ENCODE measurements at places on chromosomes 4 and X.

GRCh38 chr4:124000233-124000632 is 603.6 kb downstream of the SPRY1 start:
- no peak for DNase-seq

- DNase-seq, result no peak
These were observed 58.7 kb downstream of the CYTL1 start for GRCh38 chr4:4960574-4960973.

GRCh38 chrX:155767051-155767875 is 113.9 kb upstream of the VAMP7 start:
- DNase-seq, result peak; percentile 52

GRCh38 chr4:115219315-115219860 is 106.0 kb upstream of the NDST4 start:
- no peak for DNase-seq

DNA sequence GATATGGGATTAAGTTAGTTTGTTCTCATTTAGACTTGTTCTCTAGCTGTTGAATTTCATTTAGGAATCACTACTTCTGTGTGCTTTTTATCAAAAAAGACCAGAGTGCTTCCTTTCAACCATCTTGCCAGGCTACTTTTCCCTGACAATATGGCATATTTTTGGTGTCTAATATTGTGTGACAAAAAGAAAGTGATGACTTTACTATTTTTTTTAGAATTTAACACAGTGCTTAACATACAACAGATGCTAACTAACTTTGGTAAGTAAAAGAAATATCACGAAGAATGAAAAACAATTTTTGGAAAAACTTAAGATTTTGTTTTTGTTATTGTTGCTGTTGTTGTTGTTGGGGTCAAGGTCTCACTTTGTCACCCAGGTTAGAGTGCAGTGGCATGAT is 462.2 kb upstream of the PABPC4L start:
- DNase-seq, result no peak

DNA sequence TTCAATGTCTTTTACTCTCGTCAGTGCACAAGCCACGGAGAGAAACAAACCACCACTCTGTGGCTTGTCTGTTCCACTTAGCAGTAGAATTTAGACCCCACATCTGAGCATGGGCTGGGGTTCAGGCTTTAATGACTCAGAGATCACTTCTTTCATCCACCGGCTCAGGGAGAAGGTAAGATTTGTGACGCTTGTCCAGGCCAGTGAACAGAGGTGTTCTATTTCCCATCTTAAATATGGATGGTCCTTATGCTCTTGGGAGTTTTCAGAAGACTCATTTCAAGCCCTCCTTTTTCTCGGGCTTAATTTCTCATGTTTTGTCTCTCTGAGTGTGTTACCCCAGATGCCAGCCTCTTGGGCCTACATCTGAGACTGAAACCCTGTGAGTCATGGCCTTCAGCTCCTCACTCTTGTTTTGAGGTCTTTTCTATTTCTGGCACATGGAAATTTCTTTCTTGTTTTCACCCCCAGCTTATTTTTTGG is 127.4 kb upstream of the SFRP2 start:
- DNase-seq, result no peak

GRCh38 chrX:72208126-72208800 is 26.7 kb downstream of the PIN4 start:
- DNase-seq, result no peak

GRCh38 chrX:2423899-2424298 is 76.9 kb downstream of the DHRSX start:
- DNase-seq, result no peak

- peak; percentile 91 for DNase-seq
These were observed 173.0 kb upstream of the CASK start for GRCh38 chrX:42096265-42096920.

DNA sequence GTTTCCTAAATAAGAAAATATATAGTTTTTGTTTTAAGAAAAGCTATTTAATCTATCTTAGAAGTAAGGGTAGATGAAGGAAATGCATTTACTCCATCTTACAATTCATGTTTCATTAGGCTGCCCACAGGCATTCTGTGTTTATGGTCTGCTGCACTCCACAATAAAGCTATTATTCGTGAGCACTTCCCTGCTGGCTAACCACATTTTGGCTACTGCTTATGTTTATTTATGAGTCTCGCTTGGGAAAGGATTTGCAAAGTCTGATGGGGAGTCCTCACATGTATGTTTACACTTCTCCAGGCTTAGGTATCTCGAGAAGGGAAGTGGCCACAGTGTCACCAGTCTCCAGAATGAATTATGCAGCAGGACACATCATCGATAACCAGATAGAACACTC is 260.8 kb upstream of the VCX start:
- DNase-seq, result no peak

DNA sequence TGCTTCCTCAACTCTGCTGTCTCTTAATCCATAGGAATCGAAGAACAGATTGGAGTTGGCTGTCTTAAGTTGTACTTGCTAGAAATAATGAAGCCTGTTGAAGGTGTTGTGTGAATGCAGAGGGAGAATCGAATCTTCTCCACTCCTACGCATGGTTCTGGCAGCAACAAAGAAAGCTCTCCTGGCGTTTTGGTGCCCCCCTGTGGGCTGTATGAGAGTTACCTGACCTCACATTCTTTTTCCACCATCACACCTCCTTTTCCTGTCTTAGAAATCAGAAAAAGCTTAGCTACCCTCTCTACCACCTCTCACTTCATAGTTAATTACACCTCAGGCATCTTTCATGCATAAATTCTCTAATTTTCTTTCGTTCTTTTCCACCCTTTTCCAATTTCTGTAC is 16.3 kb downstream of the KLF8 start:
- peak; percentile 3 for DNase-seq

GRCh38 chrX:134813697-134814096 is 155.4 kb upstream of the PLAC1 start:
- no peak for DNase-seq

DNA sequence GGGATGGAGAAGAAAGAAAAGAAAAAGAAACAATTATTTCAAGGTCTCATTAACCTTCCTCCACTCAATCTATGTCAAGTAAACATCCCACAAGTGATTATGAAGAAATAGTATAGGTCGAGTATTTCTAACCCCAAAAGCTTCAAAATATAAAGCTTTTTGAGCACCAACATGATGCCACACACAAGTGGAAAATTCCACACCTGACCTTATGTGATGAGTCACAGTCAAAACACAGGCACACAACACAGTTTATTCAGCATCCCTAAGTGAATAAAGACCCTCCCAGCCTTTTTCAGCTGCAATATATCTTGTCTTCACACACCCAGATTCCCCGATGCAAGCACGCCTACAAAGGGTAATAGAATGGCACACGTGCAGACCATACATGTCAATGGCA is 51.7 kb upstream of the VEGFC start:
- no peak for DNase-seq

- DNase-seq, result no peak
These were observed 58.3 kb downstream of the LEF1 start for GRCh38 chr4:108110450-108110849.

GRCh38 chr4:72791054-72791453 is 222.0 kb upstream of the ADAMTS3 start:
- no peak for DNase-seq

DNA sequence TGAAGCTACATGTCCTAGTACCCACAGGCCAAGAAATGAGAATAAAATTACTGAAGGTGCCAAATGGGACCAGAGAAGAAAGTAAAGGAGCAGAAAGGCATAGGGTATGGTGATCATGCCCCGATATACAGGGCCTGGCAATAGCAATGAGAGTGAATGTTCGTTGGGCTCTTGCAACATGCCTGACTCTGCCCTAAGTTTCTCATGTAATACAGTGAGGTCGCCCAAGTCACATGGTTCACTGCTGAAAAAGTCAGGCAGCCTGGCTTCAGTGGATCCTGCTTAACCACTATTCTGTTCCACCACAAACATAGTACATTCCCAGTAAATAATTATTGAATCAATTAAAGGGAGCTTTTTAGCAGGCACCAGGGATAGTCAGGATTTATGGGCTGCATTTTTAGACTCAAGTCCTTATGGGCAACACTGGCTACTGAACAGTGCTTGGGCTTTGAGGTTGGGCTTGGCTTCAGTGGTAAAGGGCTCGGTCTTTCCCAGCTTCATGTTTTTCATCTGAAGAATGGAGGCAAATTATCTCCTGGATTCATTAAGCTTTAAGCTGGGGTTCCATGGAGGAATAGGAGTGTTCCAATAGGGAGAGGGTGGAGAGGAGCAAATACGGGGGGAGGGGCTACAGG is 67.1 kb upstream of the ZNF518B start:
- no peak for DNase-seq

GRCh38 chrX:56764975-56765791 is 36.1 kb downstream of the NBDY start:
- DNase-seq, result no peak

DNA sequence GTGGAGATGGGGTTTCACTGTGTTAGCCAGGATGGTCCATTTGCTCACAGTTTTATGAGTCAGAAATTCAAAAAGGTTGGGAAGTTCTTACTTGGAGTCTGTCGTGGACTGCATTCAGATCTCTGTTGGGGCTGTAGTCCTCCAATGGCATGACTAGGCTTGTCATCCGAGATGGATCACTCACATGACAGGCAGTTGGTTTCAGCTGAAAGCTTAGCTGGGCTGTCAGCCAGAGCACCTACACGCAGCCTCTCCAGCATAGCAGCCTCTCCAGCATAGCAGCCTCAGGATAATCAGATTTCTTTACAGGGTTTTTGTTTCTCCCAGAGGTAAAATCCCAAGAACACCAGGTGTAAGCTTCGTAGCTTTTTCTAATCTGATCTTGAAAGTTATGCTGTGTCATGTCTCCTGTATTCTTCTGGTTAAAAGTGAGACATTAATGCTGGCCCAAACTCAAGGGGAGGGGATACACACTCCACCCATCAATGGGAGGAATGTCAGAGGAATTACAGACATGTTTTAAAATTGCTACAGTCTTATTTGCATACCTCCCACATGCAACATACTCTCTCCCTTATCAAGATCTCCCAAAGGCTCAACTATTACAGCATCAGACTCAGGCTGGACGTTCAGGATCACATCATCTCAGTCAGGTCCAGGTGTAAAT is 31.6 kb upstream of the SOD3 start:
- peak; percentile 80 for DNase-seq

- no peak for DNase-seq
These were observed 991.5 kb downstream of the ADGRL3 start for GRCh38 chr4:62191451-62192240.

- DNase-seq, result no peak
These were observed 4.9 kb downstream of the SLC9A7 start for GRCh38 chrX:46754036-46754435.

DNA sequence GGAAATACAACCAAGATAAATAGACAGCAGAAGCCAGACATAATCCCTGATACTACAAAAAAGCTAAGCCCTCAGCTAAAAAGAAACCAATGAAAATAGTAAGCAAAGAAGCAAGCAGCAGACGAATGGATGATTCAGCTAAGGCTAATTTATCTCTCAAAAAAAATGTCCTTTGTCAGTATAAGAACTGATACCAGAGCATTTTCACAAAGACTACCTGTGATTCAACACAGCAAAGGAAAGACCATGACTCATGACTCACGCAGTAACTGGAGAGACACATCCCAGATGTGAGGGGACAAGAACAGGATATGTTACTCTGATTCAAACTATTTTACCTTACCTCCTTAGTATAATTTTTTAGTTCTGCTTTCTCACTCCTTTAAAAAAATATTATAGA is 22.7 kb upstream of the TMPRSS11F start:
- DNase-seq, result peak; percentile 64

DNA sequence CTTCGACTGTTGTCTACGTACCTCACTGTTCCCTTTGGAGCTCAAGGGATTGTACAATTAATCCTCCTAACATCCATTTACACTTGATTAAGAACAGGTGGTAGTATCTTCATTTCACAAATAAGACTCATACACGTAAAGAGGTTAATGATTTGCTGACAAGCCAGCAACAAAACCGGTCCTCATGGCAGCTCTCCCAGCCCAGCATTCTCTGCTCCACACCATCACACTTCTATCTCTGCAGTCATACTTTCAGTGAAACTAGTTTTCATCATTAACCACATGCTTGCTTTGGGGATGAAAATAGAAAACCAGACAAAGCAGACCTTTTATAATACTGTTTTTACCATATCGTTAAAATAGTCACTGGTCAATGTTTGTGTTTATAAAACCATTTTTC is 28.7 kb upstream of the CASK start:
- no peak for DNase-seq

- DNase-seq, result no peak
These were observed 21.7 kb upstream of the SPP1 start for GRCh38 chr4:87953826-87954225.

DNA sequence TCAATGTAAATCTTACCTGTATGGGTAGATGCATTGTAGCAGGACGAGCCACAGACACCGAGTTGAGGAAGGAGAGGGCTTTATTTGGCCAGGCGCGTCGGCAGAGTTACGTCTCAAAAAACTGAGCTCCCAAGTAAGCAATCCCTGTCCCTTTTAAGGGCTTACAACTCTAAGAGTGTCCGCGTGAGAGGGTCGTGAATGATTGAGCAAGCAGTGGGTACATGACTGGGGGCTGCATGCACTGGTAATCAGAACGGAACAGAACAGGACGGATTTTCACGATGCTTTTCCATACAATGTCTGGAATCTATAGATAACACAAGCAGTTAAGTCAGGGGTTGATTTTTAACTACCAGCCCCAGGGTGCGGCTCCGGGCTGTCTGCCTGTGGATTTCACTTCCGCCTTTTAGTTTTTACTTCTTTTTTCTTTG is 524.9 kb upstream of the HTR2C start:
- DNase-seq, result no peak

DNA sequence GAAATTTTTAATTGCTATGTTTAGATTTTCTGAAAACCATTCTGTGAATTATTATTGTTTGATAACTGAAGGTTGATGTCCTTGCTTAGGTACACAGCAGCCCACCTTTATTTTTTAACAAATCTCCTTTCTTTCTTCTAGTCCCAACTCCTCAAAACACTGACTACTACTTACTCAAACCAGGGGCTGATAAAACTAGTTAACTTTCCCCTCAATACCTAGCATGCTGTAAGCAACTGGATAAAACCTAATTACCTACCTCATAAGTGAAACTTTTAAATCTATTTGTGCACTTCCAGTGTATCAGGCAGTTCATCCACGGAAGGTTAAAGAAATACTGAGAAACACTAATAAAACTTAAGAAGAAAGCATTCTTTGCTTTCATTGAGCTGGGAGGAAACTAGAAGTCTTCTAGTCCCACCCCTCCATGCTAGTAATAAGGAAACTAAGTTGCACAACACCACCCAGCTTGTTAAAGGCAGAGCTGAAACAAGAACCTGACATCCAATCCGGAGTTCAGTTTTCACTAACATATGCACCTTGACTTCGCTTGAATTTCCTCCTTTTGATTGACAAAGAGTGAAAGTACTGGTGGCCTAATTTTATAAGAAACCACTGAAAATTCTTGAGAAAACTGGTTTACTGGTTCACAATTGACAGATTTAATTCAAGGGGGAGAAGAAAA is 180.2 kb upstream of the TET2 start:
- no peak for DNase-seq
